ENCODE measurements at places on chromosomes 12 and 14. TPM values are rescaled to one million over a fixed set of nuclear protein-coding genes. Genes with fewer than 3 reads are reported as not detected.

The GPR162 gene
- not detected for total RNA-seq

The CPNE8 gene
- 3.6 TPM for total RNA-seq

The LMO3 gene
- not detected for total RNA-seq

The CMAS gene
- 21.3 TPM for total RNA-seq

The TAS2R19 gene
- 0.88 TPM for total RNA-seq

The KRT2 gene
- not detected for total RNA-seq

The OAS2 gene
- 0.44 TPM for total RNA-seq

The HOXC6 gene
- not detected for total RNA-seq

The UNC79 gene
- total RNA-seq, result not detected

DNA sequence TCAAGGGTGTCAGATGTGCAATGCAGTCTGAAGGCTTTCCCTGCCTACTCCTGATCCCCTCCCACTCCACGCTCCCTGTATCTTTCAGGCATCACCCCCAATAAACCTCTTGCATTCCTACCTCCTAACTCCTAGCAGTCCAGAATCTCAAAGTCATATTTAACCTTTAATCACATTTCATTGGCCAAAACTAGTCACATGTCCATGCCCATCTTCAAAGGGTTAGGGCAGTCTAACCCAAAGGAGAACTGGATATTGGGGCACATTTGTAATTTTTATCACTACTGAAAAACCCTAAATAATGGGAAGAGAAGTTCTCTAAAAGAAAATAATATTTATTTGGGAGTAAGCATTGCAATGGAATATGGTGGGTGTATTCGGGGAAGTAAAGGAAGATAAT, 5.4 kb upstream of the C12orf75 start:
- DNase-seq, result no peak

- DNase-seq, result no peak
Measured at GRCh38 chr12:31263661-31264060, 62.3 kb downstream of the SINHCAF start.

GRCh38 chr14:53016491-53016890, 65.6 kb upstream of the FERMT2 start:
- no peak for DNase-seq

DNA sequence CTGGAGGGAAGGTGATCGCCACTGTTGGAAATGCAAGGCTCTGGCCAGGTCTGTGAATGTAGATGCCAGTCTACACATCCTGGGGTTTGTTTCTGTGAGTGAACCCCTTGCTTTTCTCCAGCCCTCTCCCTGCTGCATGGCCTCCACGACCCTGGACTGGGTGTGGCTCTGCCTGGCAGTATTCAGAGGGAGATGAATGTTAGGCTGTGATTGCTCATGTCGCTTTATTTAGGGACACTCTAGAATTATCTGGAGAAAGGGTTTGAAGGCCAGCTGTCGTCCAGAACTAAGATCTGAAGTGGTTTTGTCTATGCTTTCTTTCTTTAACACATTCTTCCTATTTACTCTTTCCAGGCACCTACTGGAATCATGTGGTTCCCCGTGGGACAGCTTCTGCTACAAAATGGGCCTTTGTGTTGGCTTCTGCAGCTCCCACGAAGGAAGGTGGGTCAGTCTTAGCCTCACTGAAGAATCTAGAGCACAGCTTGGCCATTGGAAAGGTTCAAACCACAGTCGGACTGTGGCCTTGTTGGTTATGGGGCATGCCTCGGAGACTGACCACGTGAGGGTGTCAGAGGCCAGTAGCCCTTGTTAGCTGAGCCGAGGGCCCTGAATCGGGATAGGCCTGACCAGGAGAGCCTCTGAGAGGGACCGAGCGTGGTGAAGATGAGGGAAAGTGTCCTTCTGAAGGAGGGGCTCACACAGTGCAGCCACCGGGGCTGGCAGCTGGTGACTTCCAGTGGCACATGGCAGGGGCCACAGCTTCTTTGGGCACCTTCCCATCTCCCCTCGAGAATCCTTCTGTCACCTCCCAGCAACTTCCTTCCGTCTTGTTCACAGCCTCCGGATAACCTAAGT, 59.1 kb downstream of the ANKRD9 start:
- no peak for DNase-seq

DNA sequence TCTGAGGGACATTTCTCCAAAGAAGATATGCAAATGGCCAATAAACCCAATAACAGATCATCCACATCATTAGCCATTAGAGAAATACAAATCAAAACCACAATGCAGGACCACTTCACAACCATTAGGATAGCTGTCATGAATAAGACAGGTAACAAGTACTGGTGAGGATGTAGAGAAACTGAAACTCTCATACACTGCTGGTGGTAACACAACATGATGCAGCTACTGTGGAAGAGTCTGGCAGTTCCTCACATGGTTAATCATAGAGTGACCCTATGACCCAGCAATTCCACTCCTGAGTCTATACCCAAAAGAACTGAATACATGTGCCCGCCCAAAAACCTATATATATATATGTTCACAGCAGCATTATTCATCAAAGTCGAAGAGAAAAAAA, 39.0 kb downstream of the TTC9 start:
- DNase-seq, result no peak

DNA sequence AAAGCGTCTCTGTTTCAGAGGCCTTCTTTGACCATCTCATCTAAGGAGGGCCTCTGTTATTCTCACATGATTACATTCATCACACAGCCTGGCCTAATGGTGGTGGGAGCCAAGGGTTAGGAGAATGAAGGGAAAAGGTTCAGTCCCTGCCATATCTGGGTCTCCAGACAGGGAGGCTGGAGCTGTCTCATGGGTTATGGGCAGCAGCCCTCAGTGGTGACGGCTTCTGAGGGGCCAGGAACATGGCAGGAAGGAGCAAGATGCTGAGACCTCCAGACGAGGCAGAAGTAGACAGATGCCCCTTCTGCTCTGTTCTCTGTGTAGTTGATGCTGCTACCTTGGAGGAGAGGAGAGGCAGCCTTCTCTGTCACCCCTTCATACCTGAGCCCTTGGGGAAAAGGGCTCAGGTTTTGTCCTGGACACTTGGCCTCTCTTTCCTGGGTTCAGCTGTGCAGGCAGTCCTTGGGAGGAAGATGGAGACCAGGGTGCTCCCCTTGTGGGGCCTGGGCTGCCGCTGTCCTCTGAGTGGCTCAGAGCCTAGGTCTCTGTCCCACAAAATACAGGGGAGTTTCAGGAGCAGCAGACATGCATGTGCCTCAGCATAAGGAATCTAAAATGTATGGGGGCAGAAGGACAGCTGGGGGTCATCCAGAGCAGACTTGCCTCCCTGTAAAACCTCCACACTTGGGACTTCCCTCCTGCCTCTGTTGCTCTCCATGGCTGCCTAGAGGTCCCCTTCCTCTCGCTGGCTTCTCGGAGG, 3.6 kb downstream of the IFI27L2 start:
- no peak for DNase-seq

DNA sequence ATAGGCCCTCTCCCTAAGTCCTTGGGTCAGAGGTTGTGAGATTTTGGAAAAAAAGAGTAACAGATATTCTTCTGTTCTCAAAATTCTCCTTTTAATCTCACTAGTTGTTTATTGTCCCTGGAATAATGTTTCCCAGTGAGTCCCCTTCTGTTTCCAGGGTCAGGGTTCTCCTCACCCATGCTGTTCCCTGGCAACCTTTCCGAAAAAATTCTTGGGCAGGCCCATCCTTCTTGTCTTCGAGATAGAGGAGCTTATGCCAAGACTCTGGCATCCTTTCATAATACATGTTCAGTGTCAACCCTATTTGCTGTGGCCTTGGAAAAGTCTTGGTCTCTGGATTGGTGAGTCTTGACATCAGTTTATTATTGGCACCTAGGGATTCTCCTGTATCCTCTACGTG, 212.4 kb upstream of the FAR2 start:
- DNase-seq, result no peak

DNA sequence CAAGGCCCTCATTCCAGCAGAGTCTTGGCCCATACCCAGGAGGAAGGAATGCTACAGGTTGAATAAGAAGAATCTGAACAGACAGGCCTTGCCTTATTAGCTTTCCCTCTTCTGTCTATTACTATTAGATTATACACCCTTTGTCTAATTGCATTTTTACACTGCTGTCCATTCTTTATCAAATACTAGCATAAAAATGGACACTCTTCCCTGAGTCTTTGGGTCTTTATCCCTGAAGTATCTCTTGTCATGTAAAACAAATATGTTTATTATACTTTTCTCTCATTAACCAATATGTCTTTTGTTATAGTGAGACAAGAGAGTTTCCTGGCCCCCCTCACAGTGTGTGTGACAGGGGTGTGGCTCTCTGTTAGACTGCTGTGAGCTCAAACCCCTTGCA, 897.4 kb upstream of the SEL1L start:
- DNase-seq, result no peak

DNA sequence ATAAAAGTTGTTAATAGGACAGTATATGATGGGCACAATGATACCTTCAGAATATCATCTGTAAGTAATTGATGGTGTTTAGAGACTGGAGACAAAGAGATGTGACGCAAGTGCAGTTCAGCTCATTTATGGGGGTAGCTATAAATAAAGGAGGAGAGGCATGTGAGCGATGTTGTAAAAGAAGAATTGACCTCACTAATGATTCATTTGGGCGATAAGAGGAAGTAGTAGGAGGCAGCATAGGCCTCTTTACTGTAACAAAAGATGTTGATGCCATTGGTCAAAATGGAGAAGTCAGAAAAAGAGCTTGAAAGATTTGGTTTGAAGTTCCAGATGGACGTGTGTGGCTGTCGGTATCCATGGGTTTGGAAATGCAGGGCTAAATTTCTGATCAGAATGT, 70.0 kb downstream of the FLRT2 start:
- no peak for DNase-seq

- peak; percentile 12 for DNase-seq
Measured at GRCh38 chr12:31117203-31118011, 43.7 kb downstream of the DDX11 start.

DNA sequence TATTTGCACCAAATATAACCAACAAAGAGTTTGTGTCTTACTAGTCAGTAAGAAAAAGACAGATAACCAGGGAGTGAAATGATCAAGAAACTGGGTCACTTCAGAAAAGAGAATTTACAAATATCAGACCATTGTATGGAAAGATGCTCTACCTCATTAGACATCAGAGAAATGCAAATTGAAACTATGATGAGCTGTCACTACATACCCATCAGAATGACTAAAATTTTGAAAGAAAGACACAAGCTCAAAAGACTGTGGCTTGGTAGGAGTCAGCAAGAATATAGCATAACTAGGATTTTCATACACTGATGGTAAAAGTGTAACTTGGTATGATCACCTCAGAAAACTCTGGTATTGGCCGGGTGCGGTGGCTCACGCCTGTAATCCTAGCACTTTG, 247.2 kb downstream of the BMP4 start:
- no peak for DNase-seq

GRCh38 chr12:46891306-46891705, 65.5 kb upstream of the SLC38A4 start:
- DNase-seq, result no peak

DNA sequence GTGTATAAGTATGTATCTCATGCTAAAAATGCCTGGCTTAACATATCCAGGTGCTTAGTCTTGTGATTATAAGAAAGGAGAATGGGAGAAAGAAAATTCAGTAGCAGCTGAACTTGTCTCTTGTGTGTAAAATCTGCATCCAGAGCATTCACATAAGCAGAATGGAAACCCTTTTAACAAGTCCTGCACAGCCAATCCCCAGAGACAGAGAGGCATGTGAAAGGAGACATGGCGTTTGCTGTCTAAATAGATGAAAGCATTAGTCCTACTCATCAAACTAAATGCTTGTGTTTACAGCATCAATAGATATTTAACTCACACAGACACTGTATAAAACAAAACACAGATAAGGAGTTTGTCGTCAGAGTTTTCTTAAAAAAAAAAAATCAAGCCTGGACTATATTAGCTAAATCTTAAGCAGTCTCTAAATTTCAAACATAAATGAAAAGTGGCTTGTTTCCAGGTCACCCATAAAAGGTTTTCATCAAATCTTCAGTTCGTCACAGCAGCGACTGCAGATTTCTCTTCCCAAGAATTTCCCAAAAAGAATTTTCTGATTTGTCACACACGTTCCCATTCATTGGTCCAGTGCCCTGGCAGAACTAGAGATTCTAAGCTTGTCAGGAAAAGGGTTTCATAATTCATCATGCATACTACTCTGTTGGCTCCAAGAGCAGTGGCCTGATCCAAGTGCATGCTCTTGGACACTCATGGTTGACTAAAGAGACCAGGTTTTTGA, 249.2 kb downstream of the BTG1 start:
- DNase-seq, result no peak

DNA sequence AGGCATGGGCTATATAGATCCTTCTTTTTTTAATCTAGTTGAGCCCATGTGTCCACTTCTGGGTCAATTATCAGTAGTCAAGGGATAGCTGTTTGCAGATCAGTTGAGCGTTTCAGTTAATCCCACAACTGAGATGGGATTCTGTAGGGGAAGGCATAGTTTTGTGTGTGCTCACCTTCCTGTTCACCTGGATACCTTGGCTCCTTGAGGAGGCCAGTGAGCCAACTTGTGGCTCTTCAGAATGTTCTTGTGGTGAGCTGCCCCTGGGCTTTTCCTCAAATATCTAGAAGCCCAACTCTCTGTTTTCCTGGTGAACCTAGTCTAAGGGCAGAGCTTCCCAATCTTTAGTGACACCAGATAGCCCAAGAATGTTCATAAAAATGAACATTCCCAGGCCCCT, 302.9 kb upstream of the TBX3 start:
- DNase-seq, result no peak

GRCh38 chr14:71414631-71415403, 507.6 kb downstream of the PCNX1 start:
- no peak for DNase-seq

- no peak for DNase-seq
Measured at GRCh38 chr12:121452340-121452984, 52.5 kb downstream of the RNF34 start.

- no peak for DNase-seq
Measured at GRCh38 chr14:79352076-79352630, 859.2 kb downstream of the DIO2 start.

DNA sequence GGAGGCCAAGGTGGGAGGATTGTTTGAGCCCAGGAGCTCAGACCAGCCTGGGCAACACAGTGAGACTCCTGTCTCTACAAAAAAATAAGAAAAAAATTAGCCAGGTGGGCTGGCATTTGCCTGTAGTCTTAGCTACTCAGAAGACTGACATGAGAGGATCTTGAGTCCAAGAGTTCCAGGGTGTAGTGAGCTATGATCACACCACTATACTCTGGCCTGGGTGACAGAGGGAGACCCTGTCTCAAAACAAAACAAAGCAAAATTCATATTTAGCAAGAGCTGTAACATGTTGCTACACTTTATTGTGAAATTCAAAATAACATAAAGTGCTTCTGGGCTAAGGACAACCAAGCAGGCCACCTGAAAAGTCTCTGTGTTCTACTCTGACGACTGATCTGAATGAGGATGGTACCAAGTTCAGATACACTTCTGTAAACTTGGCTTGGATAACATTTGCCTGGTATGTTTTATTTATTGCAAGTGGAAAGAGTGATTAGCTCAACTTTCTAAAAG, 11.6 kb upstream of the STRN3 start:
- peak; percentile 85 for DNase-seq

DNA sequence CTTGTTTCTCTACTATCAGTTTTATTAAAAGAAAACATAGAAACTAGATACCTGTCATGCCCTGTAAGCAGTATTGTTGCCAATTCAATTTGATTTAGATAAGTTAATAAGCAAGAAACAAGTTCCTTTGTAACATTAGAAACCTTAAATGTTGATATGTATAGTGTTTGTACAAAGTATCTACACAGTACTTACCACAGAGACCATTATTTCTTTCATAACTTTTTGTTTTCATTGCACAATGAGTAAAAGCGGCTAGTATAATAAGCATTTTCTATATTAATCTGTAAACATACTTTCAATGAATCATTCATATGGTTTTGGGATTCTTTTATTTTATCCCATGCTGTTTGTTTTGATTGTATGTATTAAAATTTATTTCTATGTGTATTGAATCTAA, 305.1 kb downstream of the TTC6 start:
- no peak for DNase-seq

- no peak for DNase-seq
Measured at GRCh38 chr14:102779084-102779462, 1.8 kb downstream of the TRAF3 start.

Data from HepG2 (cell line).